ENCODE measurements at places on chromosomes 4 and X.

DNA sequence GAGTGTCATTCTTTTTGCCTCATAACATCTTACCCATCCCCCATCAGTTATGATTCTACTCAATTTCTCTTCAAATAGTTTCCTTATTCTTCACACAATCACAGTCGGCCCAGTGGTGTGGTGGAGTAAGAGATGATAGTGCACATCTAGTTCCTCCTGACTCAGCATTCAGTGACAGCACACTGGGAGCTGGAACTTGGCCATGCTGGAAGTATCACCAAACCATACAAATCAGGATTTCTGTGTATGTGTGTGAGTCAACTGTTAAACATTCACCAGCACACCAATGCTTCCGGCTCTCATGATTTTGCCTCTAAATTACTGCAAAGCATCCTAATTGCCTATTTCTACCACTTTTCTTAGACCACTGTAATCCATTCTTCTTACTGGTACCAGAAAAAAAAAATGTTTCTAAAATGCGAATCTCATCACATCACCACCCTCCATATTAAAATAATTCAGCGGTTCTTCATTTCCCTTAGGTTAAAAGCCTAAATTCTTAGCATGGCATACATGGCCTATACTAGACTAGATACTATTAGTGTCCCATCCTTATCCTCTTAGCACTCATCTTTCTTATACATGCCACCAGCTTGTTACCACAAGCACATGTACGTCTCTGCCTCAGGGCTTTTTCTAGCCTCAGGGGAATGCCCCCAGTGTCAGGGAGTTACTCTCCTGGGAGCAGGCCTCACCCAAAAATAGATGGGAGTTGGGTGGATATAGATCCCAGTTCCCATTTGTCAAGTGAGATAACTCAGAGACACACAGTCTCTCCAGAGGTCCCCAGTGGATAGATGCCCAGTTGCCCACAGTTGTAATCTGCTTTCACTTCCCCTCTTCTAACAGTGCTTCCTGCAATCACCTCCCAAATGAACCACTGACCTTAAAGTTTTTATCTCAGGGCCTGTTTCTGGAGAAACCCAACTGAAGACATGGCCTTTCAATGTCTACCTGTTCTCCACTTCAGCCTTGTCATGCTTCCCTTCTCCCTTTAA is 49.2 kb upstream of the DDX53 start:
- DNase-seq, result no peak

- no peak for DNase-seq
Measured at GRCh38 chrX:1076871-1077651, 135.4 kb downstream of the CRLF2 start.

DNA sequence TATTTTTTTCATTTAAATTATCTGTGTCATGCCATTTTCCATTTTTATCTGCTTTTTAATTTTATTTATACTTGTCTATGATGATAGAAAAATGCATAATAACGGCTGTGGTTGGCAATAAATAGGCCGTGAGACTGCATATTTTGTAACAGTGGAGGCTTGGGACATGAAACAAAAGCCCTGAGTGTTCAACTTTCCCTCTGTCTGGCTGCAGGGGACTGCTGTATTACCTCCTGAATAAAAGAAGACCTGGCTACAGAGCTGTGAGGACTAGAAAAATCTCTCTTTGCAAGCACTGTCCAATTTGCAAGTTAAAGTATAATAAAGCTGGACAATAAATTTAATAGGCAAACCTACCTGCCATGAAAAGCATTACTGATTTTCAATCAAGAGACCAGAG is 82.1 kb downstream of the MAGEB10 start:
- no peak for DNase-seq

DNA sequence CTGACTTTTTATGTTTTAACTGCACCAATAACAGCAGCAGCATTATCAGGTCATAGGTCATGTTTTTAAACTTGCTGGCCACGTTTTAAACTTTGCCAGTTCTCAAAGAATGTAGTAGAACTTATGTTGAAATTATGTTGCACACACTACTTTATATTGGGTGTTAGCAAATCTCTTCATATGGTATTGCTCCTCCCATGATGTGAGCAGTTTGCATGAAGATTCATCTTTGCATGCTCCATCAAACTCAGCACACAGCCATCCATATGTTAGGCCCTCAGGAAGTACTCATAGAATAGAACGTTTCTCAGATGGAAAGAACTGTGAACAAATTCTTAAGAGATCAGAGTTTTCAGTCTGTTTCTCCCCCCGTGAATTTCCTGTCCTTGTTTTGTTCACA is 128.6 kb upstream of the MAP9 start:
- DNase-seq, result no peak
